ENCODE measurements at places on chromosomes 7 and 10.
A peak's percentile ranks its signal among the peaks of the same experiment; 100 is the strongest.

- no peak for DNase-seq
Observed at GRCh38 chr10:124018886-124019525, 74.4 kb downstream of the CHST15 start.

- DNase-seq = no peak
Observed at GRCh38 chr7:112296432-112296831, 89.9 kb downstream of the ZNF277 start.

DNA sequence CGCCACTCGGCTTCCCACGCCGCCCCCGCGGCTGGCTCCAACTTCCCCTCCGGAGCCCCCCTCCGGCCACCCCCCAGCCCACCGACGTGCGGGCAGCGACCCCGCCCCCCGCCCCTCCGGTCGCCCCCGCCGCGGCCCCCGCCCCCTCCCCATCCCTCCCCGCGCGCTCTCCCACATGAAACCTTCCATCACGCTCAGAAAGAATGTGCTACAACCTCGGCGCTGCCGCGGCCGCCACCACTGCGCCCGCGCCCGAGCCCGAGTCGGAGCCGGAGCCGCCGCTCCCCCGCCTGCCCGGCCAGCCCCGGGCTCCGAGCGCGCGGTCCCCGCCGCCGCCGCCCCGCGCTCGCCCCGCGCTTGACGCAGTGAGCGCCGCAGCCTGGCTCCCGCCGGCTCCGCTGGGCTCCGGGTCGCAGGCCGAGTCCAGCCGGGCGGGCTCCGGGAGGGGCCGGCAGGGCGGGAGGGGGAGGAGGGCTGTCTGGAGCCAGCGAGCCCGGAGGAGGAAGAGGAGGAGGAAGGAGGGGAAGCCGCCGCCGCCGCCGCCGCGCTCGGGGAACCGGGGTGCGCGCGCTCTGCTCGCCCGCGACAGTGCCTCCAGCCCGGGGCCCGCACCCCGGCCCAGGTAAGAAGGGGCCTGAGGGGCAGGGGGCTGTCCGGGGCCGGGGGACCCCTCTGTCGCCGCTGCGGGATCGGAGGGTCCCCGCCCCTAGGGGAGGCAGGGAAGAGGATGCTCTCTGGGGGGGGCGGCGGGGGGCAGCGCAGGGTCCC lies 4.3 kb upstream of the ELFN1 start:
- no peak for DNase-seq

DNA sequence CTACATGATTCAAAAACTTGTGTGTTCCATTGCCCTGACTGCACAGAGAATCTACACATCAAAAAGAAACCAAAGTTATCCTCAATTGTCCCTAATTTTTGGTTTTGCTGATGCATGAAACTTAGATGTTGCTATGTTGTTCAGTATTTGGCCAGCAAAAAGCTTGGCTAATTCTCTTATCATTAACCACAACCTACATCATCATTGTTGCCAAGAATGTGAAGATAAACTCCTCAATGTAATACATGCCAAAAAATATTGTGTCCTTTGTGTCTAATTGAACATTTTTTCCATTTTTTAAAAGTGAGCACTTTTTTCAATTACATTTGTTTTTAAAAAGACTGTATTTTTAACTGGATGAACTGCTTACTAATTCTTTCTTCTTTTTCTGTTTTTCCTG lies 268.0 kb upstream of the SEMA3D start:
- no peak for DNase-seq

DNA sequence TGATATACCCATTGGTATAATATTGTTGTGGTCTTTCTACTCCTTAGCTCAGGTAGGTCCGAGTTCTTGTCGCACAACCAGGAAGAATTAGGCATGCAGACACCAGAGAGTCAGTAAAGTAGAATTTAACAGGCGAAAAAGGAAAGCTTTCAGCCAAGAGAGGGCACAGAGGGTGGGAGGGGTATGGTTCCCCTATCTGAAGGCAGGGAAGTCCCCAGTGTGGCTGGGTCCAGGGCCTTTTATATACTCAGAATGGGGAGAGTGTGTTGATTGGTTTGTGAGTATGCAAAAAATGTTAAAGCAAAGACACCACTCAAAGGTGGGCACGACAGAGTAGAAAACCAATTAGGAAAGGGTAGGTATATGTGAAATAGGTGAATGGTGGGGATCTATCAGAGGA lies 53.9 kb downstream of the IMMP2L start:
- DNase-seq = no peak

DNA sequence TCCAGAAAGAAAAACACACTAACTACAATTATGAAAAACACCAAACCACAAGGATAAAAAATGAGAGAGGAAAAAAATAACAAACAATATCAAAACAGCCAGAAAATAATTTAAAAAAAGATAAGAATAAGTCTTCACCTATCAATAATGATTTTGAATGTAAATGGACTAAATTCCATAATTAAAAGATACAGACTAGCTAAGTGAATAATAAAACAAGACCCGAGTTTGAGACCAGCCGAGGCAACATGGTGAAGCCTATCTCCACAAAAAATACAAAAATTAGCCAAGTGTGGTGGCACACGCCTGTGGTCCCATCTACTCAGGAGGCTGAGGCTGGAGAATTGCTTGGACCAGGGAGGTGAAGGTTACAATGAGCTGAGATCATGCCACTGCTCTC lies 131.1 kb downstream of the MTERF1 start:
- no peak for DNase-seq

- DNase-seq = no peak
Observed at GRCh38 chr7:37445790-37446189, 2.9 kb downstream of the ELMO1 start.

DNA sequence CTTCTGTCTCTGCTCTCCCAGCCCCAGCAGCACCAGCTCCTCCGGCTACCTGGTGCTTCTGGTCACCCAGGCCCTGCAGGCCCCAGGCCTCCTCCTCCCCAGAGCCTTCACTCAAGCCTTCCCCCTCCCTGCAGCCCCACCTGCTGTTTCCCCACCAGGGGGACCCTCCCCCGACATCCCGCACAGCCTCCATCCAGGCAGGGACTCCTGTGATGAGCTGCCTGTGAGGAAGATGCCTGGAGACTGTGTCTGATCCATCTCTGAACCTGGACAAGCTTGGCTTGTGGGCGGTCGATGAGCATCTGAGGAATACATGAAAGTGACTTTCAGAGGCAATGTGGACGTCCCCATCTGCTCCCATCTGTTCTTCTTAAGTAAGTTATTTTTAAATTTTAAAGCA lies 45.0 kb downstream of the RAMP3 start:
- no peak for DNase-seq

- DNase-seq = no peak
Observed at GRCh38 chr10:101940916-101941315, 97.3 kb upstream of the KCNIP2 start.

DNA sequence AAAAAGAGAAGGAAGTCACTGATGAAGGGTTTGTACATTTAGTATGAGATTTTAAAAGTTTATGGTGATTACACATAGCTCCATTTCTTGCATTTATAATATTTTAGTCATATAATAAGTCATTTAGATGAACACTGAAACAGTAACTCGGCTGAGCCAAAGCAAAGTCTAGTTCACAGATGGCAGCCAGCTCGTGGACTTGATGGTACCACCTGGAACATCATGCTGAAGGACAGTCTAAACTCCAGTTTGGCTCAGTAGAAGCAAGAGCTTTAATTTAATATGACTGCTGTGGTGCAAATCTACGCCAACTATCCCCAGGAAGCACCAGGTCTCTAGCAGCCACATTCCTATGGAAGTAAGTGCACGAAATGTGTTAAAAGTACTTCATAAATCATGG lies 16.4 kb downstream of the SRI start:
- DNase-seq = no peak

GRCh38 chr7:140261522-140261921 lies 84.7 kb upstream of the KDM7A start:
- DNase-seq = peak; percentile 31

DNA sequence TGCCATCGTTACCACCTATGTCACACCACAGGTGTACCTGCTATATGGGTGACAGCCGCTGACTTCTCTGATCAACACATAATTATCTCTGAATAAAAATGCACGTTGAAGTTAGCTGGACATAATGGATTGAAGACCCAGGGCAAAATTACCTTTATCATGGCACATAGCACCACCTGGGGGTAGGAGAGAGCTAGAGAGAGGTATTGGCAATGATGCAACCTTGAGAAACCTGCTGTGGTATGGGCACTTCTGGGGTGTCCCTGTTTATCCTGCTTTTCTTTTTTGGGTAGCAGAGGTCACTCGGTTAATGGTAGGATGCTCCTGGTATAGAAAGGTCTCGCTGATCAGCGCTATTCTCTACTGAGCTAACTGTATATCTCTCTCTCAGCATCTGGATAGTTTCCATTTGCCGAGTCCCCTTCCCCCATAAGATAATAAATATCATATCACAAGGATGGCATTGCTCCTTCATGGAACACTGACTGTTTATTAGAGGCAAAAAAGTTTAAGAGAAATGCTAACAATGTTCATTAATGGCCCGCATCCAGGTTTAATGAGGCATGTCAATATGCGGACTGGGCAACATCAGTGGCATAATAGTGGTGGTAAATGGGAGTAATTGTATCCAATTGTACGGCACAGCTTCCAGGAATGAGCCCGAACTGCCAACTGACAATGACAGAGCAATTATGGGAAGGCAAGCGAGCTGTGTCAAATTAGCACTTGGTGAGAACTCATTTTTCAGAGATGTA lies 323.1 kb downstream of the TFEC start:
- DNase-seq = no peak

GRCh38 chr10:125627646-125628045 lies 55.3 kb downstream of the TEX36 start:
- no peak for DNase-seq

Measured in T-helper 1 cell (primary cell).